ENCODE measurements at places on chromosomes 7 and 10.

- DNase-seq: no peak
Measured at GRCh38 chr10:109939315-109939961, 16.1 kb upstream of the XPNPEP1 start.

GRCh38 chr10:50641626-50642025, 17.9 kb upstream of the SGMS1 start:
- DNase-seq: no peak

DNA sequence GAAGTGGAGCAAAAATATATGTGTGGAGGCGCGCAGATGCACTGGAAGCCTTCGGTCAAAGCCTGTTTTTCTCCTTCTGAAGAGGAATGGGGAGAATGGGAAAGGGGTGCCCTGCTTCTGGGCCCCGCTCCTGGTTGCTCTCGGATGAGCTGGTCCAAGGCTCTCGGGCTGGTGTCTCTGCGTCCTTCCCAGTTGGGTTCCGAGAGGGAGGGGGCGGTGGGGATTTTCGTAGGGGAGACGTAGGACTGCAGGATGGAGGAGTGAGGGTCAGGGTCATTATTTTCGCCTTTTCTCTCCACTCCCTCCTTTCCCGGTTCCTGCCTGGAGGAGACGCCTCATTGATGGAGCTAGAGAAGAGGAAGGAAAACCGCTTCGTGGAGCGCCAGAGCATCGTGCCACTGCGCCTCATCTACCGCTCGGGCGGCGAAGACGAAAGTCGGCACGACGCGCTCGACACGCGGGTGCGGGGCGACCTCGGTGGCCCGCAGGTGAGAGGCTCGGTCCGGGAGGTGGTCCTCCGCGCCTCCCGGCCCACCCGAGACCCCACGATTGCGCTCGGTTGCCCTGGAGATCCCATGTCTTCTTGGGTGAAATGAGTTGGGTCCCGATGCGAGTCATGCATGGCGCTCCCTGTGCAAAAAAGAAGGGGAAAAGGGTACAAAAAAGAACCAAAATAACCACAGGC, 790 bp downstream of the ADAM22 start:
- DNase-seq: no peak

DNA sequence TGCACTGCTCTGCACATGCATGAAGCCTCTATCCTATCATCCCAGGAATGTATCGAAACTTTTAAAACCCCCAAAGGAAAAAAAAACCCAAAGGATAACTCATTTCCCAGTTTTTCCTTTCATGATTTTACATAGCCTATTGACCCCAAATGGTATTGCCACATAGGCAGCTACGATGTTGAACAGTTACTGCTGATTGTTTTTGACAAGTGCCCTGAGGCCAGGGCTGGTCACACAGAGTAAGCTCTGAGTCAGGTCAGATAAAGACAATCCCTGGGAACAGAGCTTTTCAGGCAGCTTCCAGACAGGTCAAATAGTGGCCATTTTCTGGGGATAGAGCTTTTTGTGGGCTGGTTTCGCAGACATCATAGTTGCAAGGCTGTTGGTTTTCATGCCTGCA, 52.1 kb downstream of the MYL10 start:
- DNase-seq: no peak

GRCh38 chr10:71371750-71372166, 25.0 kb upstream of the CDH23 start:
- DNase-seq: no peak

- DNase-seq: peak; percentile 22
Measured at GRCh38 chr10:11610826-11611247, 613 bp downstream of the USP6NL start.

DNA sequence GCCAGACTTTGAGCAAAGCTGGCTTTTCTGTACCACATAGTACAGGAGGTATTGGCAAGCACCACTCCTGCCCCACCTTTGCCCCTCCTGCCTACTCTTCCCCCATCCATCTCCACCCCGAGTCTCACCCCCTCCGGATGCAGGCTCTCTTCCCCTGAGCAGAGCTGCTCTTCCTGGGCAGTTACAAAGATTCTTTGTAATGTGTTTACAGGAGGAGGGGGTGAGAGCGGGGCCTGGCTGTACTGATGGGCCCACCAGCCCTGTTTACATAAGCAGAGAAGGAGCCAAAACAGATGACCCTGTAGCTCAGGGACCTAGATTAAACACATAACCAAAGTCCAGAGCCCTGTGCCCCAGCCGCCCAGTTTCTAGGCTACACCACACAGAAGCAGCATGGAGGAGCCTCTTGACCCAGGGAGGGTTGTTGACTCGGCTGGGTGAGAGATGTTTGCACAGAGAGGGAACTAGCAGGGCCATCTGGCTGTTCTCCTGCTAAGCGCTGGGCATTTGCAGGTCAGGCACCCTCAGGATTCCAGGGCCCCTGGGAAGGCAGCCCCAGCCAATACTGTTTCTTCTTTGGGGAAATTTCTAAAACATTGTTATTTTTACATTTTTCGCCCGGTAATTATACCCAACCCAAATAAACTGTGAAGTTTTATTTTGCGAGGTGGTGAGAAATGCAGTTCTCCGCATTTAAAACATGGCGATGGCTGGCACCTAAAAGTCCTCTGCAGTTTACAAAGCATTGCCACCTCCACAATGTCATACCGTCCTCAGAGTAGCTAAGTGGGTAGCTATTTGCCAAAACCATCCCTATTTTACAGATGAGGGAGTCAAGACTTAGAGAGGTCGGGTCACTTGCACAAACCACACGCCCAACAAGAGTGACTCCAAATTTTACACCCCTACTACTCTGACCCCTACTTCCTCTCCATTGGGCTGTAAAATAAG, 11.4 kb upstream of the ZKSCAN1 start:
- no peak for DNase-seq

DNA sequence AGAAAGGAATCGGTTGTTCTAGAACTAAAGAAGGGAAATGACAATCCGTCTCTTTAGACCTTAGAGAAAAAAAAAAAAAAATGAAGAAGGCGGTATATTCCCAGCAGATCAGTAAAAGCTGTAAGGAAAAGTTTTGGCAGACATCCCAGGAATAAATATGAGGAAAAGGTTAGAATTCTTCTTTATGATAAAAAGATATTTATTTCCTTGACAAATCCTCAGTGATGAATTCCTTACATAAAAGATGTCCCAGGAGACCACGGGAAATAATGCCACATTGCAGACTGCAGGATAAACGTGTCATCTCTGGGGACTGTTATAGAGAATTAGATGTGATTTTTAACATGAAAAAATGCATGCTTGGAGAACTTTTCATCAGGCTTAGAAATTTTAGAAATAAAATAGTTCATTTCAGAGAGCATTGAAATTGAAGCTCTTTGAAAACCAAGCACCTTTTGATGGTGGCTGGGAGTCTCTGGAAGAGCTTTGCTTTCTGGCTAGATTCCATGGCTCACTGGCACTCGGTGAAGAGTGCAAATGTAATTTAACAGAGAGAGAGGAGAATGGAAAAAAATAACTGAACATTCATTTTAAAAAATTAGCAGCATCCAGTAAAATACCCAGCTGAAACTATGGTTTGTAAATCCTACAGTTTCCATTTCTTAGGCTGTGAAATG, 98.2 kb downstream of the PRPF18 start:
- no peak for DNase-seq

DNA sequence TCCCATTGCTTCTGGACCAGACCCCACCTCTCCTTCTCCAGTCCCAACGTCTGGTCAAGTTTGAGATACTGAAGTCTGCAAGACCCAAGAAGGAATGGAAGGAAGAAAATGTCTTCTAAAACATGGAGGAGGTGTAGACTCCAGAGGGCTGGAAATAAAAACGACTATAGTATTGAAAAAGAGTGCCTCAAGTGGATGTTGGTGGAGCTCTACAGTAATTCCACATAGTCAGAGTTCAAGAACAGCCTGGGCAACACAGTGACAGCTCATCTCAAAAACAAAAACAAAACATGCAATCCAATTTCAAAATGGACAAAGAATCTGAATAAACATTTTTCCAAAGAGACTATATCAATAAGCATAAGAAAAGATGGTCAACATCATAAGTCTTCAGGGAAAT, 2.3 kb upstream of the PCGF6 start:
- DNase-seq: no peak

Data from activated CD4-positive, alpha-beta T cell treated with anti-CD3 and anti-CD28 coated beads, Interleukin-2, amount 50 U/mL, for 1 hour (primary cell).